ENCODE measurements at places on chromosomes 12 and 14.
A peak's percentile ranks its signal among the peaks of the same experiment; 100 is the strongest.

DNA sequence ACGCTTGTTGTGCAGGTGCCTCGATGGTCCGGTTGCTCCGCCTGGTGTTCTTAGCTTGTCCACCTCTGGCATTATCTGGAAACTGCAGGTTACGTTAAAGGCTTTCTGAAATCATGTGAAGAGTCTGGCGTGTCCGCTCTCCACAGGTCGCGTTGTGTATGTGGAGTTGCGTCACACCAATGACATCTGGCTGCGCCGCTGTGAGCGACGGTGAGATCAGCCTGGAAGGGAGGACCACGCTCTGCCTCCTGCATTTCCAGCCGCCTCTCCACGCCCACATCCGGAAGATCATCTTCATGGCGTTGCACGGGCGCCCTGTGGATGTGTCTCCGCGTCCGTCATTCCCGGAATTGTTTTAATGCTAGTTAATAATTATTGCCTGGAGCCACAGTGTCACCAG is 50.6 kb upstream of the GALNT9 start:
- no peak for DNase-seq

DNA sequence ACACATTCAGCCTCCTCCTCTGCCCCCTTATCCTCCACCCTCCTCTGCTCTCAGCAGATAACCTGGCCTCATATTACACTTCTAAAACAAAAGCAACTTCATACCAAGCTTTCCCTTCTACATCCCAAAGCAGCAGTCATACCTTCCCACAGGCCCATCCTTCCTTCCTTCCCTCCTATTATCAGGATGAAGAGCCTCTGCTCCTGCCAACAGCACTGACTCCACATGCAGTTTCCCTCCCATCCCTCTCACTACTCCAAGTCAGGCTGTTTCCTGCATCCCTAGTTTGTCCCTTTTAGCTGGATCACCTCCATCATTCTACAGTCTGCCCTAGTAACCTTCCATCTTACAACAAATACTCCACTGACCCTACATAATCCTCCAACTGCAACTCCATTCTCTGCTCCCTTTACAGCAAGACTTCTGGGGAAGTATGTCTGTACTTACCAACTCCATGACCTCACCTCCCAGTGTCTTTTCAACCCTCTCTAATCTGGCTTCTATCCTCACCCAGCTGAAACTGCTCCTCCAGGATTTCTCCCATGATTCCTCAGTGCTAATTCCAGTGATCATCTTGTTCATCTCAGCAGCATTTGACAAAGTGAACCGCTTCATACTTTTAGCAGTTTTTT is 4.9 kb upstream of the YEATS4 start:
- DNase-seq: no peak

DNA sequence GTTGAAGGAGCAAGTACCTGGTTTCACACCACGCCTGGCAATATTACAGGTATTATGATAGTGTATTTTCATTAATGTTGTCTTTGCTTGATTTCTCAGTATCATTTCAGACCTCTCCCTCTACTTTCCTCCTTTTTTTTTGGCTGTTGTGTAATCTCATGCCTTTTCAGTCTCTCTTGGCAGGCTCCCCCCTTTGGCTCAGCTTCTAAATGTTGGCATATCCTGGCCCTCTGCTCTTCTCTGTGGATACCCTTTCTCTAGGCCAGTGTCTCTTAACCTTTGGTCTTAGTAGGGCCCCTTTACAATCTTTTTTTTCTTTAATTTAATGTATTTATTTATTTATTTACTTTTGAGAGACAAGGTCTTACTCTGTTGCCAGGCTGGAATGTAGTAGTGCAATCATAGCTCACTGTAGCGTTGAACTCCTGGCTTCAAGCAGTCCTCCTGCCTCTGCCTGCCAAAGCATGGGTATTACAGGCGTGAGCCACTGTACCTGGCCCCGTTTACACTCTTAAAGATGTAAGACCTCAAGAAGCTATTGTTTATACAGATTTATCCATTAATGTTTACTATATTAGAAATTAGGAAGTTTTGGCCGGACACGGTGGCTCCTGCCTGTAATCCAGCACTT is 12.8 kb downstream of the MTHFD1 start:
- DNase-seq: no peak

DNA sequence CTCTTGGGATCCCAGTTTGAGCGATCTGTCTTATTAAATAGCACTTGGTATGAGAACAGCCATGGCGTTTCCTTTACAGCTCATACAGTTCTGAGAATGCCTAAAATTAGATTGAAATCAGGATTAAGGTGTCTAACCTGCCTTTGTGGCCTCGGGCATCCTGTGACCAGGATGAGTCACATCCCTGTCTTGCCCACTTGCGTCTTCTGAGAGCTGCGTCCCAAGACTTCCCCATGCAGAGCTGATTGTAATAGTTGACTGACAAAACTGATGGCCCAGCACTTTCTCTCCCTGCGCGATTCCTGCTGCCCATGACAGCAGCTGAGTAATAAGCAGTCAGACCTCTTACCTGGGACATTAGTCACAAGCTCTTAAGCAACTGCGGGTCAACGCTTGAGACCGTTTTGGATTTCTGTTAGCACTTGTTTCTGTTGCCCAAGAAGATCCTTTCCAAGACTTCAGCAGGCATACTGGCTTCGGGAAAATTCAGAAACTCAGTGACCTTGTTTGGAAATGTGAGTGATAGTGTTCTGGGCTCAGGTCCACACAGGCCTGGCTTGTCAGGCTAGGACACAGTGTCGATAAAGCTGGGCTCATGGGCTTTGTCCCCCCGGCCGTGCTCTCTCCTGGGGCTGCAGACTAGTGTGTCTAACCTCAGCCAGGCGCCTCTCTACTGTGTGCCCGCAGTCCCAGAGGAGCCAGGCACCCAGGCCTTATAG is 169.9 kb upstream of the HIF1A start:
- DNase-seq: no peak

GRCh38 chr12:121196902-121197301 is 13.0 kb upstream of the P2RX4 start:
- DNase-seq: no peak

DNA sequence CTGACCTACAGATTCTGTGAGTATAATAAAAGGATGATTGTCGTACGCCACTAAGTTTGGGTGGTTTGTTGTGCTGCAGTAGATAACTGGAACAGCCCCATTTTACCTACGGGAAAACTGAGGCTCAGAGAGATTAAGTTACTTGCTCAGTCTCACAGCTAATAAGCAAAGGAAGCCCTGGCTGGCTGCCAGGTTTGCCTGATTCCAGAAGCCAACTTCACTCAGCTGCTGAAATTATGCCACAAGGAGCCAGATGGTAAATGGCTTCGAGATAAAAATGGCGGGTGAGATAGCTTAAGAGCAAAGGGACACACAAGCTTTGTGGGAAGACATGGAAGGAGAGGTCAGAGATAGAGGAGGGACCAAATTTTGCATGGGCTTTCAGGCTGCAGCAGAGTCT is 191.5 kb upstream of the NOS1 start:
- no peak for DNase-seq

DNA sequence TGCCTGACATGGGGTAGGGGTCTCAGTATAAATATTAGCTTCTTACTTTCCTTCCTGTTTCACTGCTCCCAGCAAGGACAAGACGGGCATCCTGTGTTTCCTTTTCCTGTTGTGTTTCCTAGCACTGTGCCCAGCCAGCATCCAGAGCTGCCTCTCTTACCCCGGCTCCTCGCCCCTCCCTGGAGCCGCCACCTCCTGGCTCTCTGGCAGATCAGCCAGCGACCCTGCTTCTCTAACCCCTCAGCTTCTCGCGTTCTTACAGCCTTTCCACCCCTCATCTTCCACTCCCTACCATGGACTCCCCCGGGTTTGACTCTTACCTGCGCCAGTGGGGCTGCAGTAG is 17.8 kb downstream of the HDAC7 start:
- DNase-seq: no peak

- no peak for DNase-seq
These were observed 281.4 kb downstream of the FLRT2 start for GRCh38 chr14:85811340-85811739.

DNA sequence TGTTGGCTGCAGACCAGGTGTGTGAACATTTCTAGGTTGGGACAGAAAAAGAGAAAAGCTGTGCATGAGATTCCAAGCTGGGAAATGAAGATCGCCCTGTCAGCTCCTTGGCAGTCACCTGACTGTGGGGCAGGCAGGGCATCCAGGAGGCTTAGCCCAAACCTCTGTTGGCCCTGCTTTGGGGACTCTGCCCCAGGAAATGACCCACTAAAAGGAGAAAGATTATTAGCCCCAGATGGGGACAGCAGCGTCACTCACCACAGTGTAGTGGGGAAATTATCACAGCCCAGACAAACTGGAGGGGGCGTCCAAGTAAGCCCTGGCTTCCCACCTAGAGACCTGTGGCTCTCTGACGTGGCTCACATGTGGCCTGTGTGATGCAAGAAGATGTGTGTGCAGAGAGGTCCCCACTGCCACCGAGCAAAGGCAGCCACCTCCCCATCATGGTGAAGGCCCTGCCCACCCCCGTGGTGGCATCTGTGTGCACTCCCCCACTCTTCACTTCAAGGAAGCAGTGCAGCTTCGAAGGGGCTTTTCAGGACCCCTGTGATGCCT is 39.1 kb downstream of the DIO3 start:
- DNase-seq: no peak

- DNase-seq: no peak
These were observed 467 bp upstream of the JAG2 start for GRCh38 chr14:105168979-105169507.

DNA sequence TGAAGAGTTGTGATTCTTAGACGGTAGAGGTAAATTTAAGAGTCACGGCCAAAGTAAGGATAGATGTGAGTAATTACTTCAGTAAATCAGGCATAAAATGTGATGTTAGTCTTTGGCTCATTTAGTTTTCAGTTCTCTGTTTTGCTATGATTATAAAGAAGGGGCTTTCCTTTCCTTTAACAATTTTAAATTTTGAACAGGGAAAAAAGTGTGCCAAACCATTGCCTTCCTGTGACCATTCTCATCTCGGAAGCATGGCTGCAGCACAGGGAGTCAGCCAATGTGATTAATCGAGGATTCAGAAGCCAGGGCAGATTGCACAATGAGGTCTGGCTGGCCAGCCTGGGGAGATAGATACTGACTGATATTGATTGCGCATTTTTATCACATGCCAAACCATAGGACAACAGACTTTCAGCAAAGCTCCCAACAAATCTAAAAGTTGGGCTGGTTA is 480.2 kb upstream of the PRICKLE1 start:
- no peak for DNase-seq

DNA sequence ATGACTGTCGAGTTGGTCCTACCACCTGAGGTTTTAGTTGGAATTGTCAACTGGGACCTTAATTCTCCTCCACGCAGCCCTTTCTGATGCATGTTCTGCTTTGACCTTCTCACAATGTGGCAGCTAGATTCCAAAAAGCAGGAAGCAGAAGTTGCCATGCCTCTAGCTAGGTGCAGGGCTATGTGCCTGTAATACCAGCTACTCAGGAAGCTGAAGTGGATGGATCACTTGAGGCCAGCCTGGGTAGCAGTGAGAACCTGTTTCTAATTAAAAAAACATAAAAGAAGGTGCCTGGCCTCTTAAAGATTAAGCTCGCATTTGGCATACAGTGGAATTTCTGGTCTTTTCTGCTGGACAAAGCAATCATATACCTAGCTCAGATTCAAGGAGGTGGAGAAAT is 77.1 kb downstream of the FGD4 start:
- DNase-seq: no peak

DNA sequence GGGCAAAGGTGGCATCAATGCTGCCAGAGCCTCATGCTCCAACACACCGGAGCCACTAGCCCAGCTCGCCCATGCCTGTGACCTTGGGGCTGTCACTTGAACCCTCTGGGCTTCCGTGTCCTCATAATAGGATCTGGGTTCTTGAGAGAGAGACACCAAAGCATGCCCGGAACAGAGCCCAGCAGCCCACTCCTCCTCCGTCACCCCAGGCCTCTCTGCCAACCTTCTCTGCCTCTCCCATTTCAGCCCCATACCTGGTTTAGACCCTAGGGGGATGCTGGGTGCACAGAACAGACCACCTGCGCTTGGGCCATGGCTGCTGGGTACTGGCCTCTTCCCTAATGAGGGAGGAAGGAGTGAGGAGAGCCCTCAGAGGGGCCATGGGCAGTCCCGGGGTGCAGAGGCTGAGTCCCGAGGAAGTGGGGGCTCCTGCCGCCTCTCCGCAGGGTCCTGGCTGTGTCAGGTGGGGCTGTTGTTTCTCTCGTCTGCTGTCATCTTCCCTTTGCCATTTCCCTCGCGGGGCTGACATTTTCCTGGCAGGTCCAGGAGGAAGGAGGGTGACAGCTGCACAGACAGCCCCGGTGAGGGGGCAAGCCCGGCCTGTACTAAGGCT is 172.4 kb upstream of the RTL1 start:
- no peak for DNase-seq

DNA sequence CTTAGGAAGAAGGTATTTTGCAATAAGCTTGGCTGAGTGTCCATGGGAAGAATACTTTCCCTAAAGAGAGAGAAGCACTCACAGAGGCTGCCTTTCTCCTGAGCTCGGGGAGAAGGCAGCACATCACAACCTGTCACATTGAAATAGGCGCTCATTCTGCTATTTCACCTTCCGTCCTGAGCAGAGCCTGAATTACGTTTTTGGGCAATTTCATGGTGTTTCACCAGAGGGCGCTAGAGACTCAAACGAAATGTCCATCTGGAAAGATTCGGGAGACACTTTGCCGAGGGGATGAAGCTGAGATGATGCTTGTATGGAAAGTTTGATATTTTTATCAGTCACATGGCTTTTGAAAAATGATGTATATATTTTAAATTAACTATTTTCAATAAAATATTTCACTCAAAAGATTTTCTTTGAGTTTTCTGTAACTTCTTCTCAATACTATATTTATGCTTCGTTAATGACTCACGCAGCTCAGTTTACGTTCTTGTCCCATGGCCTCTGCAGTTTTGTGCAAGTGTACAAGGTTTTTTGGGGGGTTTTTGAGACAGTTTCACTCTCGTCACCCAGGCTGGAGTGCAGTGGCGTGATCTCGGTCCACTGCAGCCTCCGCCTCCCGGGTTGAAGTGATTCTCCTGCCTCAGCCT is 17.4 kb upstream of the B4GALNT3 start:
- peak; percentile 23 for DNase-seq

DNA sequence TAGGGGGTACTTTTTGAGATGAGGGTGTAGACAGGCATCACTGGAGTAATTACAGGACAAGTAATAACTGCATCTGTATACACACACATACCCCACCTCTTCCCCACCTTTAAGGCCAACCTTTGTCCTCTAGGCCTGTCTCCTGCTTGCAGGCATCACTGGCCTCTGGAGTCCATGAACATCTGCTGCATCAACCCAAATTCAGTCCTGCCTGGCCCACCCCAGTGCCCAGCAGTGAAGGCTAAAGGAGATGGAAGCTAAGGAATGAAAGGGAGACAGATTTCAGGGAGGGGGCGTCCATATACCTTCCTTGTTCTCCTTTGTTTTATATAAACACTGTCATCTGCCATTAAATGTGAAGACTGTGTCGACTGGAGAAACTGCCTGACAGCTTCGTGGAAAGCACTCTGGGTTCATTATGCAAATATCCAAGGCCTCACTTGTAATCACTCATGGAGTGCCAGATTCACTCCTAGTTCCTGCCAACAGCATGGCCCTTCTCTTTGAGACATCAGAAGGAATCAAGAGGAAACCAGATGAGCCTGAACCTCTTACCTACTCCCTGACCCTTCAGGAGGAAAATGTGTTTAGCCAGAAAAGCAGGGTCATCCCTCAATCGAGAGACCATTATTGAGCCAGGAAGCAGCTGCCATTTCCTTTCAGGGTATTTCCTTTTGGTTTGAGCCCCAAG is 64.4 kb downstream of the SERPINA3 start:
- no peak for DNase-seq

All from occipital lobe (tissue), 3 donors.